HTR-8/SVneo (cell line): ENCODE measurements at places on chromosomes 1 and 21.

- DNase-seq: no peak
Observed at GRCh38 chr1:3756394-3756793, 4.1 kb downstream of the CCDC27 start.

DNA sequence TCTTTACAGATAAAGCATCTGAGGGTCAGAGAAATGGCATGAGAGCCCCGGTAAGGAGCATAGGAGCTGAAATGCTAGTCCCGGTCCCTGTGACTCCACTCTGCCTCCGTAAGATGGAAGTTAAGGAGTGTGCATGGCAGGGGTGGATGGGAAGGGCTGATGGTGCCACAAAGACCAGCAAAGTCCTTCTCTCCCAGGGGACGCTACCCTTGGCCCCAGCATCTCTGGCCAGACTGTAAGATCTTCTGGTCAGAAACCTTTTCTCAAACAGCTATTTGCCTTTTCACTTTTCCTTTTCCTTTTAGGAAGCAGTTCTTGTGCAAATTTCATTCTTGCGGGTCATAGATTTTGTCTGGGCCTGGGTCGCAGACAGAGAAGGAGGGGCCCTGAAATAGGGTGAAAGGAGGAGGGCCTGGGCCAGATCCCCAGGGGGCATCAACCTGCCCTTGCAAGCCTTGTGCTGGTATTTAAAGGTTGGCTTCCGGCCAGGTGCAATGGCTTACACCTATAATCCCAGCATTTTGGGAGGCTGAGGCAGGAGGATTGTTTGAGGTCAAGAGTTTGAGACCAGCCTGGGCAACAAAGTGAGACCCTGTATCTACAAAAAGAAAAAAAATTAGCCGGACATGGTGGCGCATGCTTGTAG, 14.4 kb upstream of the EPS8L3 start:
- DNase-seq: no peak

- peak; percentile 60 for DNase-seq
Observed at GRCh38 chr1:10459184-10459583, 9.4 kb downstream of the CORT start.

GRCh38 chr1:116131866-116132605, 20.8 kb downstream of the MAB21L3 start:
- no peak for DNase-seq

DNA sequence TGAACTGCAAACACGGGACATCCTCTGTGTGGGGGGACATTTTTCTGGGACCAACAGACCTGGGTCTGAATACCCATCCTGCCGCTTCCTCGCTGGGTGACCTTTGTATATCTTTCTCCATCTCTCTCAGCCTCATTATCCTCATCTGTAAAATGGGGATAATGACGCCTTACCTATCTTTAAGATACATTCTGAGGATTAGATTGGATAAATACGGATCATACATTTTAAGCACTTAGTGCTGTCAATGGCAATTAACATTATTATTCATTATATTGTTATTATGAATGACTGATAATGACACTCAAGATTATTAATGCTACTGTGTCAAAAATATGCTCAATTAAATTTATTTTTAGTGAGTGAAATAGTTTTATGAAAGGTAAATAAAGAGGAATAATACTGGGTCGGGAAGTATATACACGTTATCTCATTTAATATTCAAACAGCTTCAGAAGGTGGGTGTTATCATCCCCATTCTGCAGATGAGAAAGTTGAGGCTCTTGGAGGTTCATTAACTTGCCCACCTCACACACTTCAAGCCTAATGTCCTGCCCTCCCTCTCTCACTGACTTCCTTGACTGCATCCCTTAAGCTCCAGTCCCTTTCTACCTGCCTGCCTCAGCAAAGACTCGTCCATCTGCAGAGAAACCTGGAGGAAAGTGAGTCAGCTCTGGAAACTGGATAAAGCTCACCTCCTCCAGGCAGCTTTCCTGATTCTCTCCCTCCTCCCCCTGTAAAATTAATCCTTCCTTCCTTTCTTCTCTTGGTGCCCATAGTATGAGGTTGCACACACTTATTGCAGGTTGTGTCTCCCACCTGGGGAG, 120.7 kb upstream of the JUN start:
- DNase-seq: no peak

GRCh38 chr1:161214369-161214768, 726 bp upstream of the FCER1G start:
- DNase-seq: no peak

- no peak for DNase-seq
Observed at GRCh38 chr1:38006008-38006828, 904 bp upstream of the FHL3 start.
